ENCODE measurements at places on chromosomes 3 and 15.

DNA sequence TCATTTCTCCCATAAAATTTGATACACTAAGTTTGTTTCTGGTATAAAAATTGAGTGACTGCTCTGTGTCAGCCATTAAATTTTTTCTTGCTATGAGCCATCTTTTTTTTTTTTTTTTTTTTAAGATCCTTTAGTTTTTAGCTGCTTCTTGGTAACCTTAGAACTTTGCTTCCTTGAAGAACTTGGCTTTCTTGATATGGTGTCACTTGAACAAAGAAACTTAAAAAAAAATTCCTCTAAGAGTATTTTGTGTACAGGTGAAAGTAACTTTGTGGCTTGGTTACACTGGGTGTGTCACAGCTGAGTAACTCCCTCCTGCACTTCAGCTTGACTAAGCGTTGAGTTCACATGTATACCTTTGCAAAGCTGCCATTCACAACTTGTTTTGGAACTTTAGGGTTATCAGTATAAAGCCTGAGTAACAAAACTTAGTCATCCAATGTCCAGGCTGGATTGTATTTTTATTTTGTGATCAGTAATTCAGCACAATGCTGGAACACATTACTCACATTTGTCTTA is 6.5 kb downstream of the CHD2 start:
- no peak for DNase-seq

GRCh38 chr3:100401674-100402041 is 319 bp downstream of the LNP1 start:
- no peak for DNase-seq

DNA sequence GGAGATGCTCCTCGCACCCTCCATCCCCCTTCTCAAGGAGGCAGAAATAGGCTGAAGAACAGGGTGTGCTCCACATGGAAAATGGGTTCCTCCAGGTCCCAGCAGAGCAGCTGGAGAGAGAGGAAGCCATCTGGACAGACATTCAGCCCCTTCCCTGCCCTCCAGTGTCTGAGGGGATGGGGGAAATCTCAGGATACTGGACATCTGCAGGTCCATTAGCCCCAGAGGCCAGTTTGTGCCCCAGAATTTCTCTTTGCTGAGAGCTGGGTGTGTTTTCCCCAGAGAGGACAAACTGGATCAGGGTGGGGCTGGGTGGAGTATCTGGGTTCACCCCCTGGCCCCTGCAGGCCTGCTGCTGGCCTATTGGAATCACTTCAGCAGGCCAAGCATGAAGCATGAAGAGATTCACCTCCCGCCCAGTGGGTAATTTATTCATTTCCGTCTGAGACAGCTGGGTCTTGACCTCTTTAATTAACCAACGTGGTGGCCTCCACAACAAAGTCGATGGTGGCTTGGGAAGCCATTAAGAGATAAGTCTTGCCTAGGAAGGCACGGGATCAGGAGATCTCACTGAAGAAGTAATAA is 4.6 kb downstream of the FAM3D start:
- no peak for DNase-seq

DNA sequence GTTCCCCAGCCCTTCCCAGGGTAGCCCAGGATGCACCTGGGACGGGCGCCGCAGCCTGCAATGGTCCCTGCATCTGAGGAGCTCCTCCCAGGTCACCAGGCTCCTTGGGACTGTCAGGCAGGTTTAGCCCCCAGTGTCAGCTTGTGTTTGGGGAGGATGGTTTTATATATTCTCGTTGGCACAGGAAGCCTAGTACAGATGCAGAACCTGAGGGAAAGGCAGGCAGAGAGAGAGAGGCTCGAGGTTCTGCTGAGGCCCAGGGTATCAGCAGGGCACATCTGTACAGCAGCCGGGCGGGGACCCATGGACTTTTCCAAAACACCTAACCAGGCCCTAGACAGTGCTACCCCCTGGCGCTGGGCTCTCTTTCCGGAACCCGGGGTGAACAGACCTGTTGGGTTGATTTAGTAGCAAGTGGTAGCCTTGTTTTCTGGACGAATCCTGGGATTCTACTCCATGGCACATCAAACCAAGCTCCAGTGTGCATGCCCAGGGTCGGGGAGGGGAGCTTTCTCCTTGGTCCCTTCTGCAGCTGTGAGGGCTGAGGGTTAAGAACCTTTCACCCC is 8.6 kb downstream of the PAK6 start:
- no peak for DNase-seq

GRCh38 chr15:56831467-56832005 is 86.9 kb upstream of the TCF12 start:
- no peak for DNase-seq

DNA sequence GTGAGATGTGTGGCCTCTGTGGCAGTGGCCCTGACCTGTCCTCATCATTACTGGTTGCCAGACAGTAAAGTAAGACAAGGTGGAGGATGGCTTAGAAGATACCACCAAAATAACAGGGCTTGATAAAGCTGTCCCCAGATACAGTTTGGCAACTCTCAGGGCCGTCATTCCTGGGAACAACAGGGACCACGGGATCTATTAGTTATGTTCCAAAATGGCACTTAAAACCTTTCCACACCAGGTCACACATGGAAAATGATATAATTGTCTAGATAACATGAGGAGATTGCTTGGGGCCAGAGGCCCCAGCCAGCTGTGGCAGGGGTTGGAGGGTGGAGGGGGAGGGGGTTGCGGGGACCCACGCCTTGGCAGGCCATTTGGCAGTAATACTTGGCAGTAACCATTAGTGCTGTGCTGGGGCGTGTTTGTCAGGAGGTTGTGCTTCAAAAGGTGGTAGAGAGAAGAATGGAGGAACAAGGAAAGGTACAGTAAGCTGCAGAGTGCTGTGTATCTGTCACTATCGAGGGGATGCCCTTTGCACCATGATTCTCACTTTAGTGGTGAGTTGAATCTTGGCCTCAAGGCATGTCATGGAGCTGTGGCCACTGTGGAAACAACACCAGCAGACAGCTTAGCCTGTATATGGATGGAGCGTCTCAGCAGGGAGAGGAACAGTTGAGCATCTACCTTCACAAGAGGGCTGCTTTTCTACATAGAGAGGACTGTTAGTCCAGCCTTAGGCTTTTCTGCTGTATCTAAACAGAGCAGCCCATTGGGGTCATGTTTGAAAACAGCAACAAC is 14.0 kb downstream of the PLCL2 start:
- no peak for DNase-seq

GRCh38 chr3:42946050-42946449 is 33.1 kb upstream of the GASK1A start:
- DNase-seq = no peak

GRCh38 chr3:124364317-124365020 is 365.8 kb upstream of the UMPS start:
- DNase-seq = no peak
